Femur (tissue), 1 donor: ENCODE measurements at places on chromosomes 5 and 9.

DNA sequence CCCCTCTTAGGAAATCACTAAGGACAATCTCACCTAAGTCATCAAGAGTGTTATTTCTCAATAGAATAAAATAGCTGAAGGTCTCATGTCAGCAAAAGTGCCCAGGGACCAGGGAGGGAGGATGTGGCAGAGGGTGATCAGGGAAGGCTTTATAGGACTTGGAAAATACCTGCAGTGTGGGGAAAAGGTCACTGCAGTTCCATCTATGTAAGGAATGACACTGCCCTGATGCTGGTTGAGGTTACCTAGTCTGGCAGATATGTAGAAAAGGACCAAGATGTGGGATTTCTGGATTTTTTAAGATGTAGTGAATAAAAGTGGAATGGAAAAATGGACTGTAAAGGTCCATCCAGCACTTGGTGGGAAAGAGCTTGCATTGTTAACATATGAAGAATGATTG is 18.3 kb downstream of the PRDM9 start:
- DNase-seq = no peak

GRCh38 chr5:151414536-151414935 is 32.9 kb upstream of the SLC36A1 start:
- no peak for DNase-seq

DNA sequence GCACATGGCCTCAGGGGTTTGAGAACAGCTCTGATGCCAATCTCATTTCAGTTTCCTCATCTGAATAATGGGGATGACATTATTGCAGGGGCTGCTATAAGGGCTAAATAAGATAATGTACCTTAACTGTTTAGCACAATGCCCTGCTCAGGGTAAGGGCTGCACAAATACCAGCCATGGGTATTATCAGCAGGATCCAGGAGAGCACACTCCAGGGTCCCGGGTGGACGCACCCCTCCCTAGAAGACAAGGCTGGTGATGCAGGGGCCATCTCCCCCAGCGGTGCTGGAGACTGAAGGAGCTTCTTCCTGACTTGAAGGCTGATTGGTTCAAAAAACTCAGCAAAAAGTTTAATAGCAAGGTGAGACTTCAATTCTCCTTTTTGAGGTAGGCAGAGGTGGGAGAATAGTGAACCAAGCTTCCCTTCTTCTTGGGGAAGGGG is 2.7 kb upstream of the CXXC5 start:
- peak; percentile 2 for DNase-seq

- no peak for DNase-seq
Measured at GRCh38 chr5:17769277-17769676, 135.0 kb downstream of the TAF11L14 start.

DNA sequence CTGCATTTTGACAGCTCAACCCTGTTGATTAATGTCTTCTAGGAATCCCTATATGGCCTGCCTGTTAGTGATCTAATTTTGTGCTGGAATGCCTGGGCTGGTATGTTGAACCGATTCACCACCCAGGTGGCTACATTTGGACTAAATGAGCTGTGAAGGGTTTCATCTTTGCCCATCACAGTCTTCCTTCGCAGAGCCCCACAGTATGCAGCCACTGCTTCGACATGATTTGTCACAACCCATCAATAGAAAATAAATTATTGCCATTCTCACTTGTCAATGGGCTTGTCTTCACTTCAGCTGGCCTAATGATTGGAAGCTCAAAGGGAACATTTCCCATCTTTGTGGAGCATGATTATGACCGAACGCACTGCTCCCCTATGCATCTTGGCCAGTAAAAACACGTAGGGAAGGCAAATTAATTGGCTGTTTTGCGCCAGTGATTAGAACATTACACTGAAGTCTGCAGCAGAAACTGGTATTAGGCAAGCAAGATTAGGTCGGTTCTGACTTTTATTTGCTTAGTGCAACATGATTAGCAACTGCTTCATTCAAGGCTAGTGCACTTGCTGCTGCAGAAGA is 408.5 kb downstream of the KIAA0825 start:
- DNase-seq = no peak

DNA sequence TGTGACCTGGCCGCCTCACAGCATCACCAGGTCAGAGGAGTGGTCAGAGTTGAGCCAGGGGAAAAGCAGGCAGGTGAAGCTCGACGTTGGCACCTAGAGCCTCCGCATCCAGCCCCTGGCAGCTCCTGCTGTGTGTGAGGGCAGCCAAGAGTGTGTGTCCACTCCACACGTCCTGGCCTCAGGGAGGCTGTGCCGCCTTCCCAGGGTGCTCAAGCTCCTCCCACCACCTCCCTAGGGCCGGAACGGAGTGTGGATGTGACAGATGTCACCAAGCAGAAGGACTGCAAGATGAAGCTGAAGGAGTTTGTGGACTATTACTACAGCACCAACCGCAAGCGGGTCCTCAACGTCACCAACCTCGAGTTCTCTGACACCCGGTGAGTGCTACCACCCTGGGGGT is 72.5 kb downstream of the PHF2 start:
- DNase-seq = peak; percentile 12

DNA sequence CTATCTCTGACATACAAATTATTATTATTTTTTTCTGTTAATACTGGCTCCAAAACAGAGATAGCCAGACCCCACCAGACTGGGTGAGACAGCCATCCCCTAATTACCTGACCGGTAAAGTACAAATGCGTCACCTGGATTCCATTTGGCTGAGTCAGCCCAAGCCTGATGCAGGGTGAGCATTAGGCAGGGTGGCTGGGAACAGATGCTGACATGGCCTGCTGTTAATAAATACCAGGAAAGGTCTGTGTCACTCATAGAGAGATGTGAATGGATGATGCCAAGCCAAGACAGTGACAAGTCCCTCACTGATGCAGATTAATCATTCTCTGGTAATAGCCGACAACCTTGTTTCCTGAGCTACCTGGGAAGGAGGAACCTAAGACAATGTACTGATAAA is 183.5 kb downstream of the TRIM32 start:
- no peak for DNase-seq

- DNase-seq = no peak
Measured at GRCh38 chr5:160366230-160366629, 4.2 kb downstream of the C1QTNF2 start.

DNA sequence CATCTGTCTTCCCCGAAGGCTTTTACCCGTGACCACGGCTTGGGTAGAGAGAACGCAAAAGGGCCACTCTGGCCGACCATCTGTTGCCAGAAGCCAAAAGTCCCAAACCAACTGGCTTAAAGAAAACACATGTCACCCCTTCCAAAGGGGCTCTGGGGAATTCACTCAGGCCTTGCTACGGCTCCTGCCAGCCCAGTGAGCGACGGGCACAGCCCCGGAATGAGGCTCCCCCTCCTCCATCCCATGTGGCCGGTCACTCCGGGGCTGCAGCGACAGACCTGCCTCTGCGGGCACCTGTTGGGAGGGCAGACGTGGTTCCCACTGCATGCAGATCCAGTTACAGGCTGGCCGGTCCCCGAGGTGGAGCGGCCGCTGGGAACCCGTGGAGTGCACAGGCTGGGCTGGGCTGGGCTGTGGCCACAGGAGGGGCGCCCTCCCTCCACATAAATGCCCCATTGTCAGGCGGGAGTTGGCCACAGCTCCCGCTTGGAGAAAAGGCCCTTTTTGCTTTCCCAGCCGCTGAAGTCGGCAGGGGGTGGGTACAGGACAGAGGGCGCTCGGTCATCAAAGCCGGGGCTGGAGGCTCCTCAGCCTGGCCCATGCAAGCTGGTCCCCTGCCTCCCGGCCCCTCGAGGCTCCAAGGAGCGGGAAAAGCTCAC is 19.9 kb downstream of the NOTCH1 start:
- DNase-seq = peak; percentile 78

DNA sequence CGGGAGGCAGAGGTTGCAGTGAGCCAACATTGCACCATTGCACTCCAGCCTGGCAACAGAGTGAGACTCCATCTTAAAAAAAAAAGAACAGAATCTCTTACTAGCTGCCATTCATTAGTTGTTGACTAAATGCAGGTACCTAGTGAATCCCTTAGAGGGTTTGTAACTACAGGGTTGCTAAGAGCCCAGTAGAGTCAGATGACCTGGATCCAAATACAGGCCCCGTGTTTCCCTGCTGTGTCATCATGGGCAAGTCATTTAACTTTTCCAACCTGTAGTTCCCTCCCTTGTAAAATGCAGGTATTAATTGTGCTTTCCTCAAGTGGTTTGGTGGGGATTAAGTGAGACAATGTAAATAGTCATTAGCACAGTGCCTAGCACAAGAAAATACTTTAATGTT is 32.8 kb downstream of the PLAC8L1 start:
- DNase-seq = no peak

- peak; percentile 25 for DNase-seq
Measured at GRCh38 chr9:83062651-83063527, at the start of gene RASEF. RASEF (minus strand) TSS chr9:83063142; CDS start chr9:83062867, 275 bp downstream.

GRCh38 chr9:842635-843426 is 1.3 kb downstream of the DMRT1 start:
- no peak for DNase-seq

- DNase-seq = peak; percentile 89
Measured at GRCh38 chr5:17216176-17216973, 1.1 kb upstream of the BASP1 start.

- no peak for DNase-seq
Measured at GRCh38 chr9:128913048-128913900, 7.5 kb upstream of the PHYHD1 start.

DNA sequence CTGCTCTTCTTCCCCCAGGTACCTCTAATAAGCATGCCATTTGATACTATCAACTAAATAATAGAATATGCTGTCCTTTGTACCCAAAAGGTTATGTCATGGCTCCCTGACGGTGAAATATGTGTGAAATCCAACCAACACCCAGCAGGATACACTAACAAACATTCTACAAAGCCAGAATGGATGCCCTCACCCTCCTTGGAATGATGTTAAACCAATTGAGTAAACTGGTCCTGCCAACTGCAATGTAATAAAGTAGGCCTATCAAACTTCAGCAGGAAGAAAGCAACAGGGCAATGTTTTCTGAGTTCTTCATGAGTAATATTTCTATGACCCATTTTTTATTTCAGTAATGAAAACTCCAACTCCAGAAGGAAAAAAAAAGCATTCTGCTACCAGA is 24.9 kb downstream of the RGMB start:
- no peak for DNase-seq

- DNase-seq = peak; percentile 75
Measured at GRCh38 chr9:131253891-131254491, 22.3 kb downstream of the FAM78A start.

DNA sequence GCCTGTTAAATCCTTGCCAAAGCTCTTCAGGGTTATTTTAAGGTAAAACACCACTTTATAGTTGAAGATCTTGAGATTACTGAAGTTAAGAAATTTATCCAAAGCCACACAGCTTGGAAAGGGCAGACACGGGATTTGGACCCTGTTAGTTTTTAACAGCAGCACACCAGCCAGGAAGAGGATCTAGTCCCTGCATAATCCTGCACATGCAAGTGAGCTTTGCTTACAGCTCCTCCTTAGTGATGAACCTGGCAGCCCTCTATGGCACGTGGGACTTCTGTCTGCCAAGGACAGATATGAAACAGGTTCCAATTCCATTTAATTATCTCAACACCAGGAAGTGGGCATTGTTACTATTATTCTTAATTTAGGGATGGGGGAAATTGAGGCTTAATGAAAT is 108.7 kb downstream of the TRIM32 start:
- DNase-seq = no peak

GRCh38 chr5:172835994-172836356 is 1.9 kb downstream of the ERGIC1 start:
- no peak for DNase-seq
